ENCODE measurements at places on chromosomes 13 and 19.
A peak's percentile ranks its signal among the peaks of the same experiment; 100 is the strongest.

GRCh38 chr19:37893845-37894575 lies 12.4 kb downstream of the WDR87 start:
- no peak for DNase-seq

GRCh38 chr19:38736036-38736412 lies 8.2 kb downstream of the CAPN12 start:
- peak; percentile 61 for DNase-seq

DNA sequence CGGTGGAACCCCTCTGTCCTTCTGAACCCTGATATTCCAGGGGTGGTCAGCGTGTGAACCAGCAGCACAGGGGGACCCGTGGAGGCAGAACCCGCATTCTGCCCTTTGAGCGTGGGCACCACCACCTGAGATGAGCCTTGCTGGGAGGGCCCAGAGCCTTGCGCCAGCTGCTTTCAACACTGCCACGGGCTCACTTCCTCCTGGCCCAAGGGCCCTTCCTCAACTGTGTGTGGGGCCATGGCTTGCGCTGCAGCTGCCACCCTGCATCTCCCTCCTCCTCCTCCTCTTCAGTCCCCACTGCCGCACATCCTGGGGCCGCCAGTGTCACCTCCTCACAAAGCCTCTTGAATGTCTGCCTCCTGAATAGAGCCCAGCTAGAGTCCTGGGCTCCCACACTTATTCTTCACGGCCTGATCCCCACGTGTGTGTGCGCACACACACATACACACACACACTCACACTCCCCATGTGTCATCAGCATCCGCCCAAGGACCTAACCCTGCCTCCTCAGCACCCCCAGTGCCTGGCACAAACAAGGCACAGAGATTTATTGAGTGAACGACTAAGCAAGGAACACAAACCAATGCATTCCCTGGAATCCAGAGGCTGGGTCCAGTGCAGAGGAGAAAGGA lies 26.9 kb upstream of the TMEM160 start:
- DNase-seq: no peak

DNA sequence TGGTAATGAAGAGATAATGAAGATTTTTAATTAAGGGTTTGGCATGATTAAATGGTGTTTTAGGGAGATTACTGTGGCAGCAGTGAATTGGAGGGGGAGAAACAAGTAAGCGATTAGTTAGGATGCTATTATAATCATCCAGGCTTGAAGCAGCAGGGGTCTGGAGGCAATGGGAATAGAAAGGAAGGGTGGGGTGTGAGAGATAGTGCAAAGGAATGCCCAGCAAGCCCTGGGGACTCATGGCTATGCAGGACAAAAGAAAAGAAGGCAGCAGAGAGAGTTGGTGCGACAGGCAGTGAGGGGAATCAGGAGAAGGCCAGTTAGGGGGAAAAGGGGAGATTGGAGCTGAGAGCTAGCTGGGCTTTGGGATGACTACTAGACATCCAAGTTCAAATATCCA lies 34.5 kb downstream of the SOX21 start:
- DNase-seq: no peak

DNA sequence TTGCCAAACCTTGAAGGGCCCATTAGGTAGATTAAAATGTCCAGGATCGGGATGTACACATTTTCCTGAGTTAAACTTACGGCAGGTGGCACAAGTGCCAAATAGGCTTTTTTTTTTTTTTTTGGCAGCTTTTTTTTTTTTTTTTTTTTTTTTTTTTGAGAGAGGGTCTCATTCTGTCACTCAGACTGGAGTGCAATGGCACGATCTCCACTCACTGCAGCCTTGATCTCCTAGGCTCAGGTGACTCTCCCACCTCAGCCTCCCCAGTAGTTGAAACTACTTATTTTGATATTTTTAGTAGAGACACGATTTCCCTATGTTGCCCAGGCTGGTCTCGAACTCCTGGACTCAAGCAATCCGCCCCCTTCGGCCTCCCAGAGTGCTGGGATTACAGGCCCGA lies 9.0 kb downstream of the IRGC start:
- no peak for DNase-seq

DNA sequence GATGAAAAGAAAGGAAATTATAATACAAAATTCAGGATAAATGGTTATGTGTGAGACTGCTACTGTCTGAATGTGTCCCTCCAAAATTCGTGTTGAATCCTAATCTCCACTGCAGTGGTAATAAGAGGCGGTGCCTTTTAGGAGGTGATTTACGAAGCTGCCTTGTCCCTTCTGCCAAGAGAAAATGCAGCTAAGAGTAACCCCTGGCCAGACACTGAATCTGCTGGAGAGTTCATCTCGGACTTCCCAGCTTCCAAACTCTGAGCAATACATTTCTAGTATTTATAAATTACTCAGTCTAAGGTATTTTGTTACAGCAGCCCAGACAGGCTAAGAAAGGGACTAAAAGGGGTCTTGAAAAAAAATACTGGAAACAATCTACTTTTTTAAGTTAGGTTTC lies 152.6 kb downstream of the KLF12 start:
- DNase-seq: no peak

GRCh38 chr13:39106216-39107005 lies 68.2 kb downstream of the NHLRC3 start:
- no peak for DNase-seq

DNA sequence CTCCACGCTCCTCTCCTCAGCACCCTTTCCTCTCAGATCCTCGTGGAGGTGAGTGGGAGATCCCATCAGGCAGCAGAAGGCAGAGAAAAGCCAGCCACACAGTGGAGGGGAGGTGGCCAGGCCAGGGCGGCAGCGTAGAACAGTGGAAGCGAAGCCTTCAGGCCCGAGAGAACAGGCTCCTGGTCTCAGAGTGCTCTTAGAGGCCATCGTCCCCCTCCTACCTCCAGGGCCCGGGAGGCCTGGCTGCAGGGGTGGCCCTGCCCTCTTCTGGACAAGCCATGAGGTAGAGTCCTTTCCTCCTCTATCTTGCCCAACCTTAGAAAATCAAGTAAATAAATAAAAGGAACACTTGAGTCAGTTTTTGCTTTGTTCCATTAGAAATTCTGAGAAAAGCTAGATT lies 202.0 kb downstream of the KATNAL1 start:
- peak; percentile 28 for DNase-seq

DNA sequence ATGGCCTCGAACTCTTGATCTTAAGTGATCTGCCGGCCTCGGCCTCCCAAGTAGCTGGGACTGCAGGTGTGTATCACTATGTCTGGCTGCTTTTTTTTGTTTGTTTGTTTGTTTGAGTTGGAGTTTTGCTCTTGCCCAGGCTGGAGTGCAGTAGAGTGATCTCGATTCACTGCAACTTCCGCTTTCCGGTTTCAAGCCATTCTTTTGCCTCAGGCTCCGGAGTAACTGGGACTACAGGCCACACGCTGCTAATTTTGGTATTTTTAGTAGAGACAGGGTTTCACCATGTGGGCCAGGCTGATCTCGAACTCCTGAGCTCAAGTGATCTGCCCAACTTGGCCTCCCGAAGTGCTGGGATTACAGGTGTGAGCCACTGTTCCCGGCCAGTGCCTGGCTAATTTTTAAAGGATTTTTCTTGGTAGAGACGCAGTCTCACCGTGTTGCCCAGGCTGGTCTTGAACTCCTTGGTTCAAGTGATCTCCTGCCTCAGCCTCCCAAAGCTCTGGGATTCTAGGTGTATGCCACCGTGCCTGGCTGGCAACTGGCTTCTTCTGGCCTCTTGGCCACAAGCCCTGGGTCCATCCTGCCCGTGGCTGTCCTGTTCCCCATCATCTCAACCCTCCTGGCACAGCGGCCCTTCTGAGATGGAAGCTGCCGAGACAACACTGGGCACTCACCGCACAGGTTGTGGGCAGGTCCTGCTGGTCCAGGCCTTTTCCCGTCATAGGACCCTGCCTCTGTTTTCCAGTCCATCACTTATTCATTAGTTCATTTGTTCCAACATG lies 11.5 kb downstream of the TECR start:
- DNase-seq: no peak

- DNase-seq: no peak
These were observed 1.4 kb downstream of the TMEM272 start for GRCh38 chr13:51843529-51843928.

GRCh38 chr19:19457671-19458070 lies 52.2 kb downstream of the GATAD2A start:
- no peak for DNase-seq

GRCh38 chr19:16668176-16668575 lies 7.2 kb downstream of the TMEM38A start:
- no peak for DNase-seq

All from WERI-Rb-1 (cell line).